ENCODE measurements at places on chromosomes 1 and 21.
A peak's percentile ranks its signal among the peaks of the same experiment; 100 is the strongest.

DNA sequence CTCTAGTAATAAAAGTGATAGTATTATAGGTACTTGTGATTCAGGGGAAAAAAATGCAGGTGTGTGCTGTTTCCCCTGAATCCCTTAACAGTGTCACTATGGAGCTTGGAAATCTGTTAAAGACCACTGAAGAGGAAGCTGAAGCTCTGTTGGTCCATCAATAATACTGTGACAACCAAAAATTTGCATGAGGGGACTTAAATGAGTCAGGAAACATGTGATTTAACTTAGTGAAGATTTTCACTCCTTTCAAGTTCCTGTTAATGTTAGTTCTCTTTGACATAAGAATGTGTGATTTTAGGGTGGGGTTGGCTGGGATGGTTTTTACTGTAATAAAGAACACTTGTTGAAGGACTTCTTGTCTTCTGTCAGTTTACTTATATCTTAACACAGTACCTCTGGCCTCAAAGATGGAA lies 32.0 kb downstream of the VANGL2 start:
- DNase-seq: no peak

- DNase-seq: no peak
Observed at GRCh38 chr21:35053356-35054096, 4.4 kb upstream of the RUNX1 start.

DNA sequence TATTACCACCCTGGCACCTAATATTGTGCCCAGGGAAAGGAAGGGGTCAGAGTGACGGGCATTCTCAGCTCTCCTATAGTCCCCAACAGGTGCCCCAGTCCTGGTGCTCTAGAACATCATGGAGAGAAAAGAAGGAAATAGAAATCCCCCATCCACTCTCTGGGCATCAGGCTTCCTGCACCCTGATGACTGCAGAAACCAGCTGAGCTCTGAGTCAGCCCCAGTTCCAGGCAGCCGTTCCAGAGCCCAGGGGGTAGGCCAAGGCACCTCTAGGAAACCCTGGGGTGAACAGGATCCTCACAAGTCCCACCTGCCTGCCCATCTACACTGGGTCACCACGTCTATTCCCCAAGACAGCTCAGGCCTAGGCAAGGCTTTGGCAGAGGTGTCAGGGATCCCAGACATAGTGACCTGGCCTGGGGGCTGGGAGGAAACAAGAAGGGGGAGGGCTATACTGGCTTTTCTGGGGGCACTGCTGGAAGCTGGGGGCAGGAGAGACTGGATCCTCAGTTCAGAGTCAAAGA lies 709 bp downstream of the NECTIN4 start:
- no peak for DNase-seq

GRCh38 chr1:162168261-162168660 lies 98.8 kb downstream of the NOS1AP start:
- DNase-seq: peak; percentile 55

GRCh38 chr1:151846062-151846568 lies 6.5 kb upstream of the C2CD4D start:
- no peak for DNase-seq

GRCh38 chr1:199641531-199641930 lies 386.0 kb upstream of the NR5A2 start:
- no peak for DNase-seq

All from NCI-H1092 (cell line).